Omental fat pad (tissue), 4 donors: ENCODE measurements at places on chromosomes 6 and 20.

DNA sequence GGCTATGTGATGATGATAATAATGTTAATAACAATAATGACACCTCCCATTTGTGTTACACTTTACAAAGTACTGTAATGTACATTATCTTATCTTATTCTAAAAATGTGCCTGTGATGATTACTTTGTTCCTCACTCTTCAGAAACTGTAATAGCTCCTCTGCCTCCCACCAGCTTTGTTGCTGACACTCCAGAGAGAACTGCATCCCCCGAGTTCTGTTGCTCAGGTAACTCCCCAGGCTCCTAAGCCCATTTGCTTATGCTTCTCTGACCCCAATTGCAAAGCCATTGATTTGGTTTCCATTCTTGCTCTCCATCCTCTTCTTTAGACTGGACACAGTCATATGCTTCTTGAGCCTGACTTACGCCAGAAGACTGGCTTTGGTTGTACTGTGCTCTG is 319.7 kb downstream of the EPM2A start:
- no peak for DNase-seq

GRCh38 chr6:169074526-169074925 is 179.1 kb downstream of the THBS2 start:
- no peak for DNase-seq

GRCh38 chr6:52285177-52286068 is 881 bp upstream of the MCM3 start:
- no peak for DNase-seq

DNA sequence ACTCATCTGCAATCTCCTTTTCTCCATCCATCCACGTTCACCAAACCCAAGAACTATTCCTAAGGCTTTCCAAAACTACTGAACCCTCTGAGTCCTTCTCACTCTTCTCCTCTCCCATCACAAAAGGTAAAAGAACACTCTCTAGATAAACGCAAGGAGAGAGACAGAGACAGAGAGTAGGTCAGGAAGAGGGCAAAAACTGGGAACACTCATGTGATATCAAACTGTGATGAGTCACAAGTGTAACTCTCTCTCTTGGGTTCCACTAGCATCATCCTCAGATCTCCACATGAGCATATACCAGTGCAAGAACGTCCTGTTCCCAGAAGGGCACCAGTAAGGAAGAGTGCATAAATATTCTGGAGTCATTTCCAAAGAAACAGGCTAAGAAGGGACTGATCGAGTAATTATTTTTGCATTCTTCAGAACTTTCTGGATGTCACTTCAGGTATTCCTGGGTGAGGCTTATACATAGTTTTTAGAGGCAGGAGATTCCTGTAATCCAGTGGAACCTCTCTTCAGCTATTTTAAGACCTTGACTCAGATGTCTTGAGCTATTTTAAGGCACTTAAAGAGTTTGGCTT is 47.3 kb upstream of the STXBP5 start:
- DNase-seq: no peak

- no peak for DNase-seq
These were observed 35.7 kb downstream of the TSPYL4 start for GRCh38 chr6:116218172-116218633.

DNA sequence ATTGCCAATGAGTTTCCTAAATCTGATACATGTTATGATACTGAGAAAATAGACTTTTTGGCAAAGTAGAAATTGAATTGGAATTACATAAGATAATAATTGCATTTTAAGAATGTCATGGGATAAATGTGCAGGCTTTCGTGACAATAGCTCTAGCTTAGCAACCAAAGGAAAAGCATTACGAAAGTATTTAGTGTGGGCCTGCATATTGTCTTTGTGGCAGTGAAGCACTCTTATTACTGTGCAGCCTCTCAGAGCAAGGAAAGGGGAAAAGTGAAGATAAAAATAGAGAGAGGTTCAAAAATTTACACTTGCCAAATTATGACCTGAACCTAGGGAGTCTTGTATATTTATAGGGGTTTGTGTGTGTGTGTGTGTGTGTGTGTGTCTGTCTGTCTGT is 12.6 kb upstream of the DEFB113 start:
- no peak for DNase-seq

GRCh38 chr20:44843876-44844275 is 33.5 kb upstream of the RIMS4 start:
- no peak for DNase-seq

DNA sequence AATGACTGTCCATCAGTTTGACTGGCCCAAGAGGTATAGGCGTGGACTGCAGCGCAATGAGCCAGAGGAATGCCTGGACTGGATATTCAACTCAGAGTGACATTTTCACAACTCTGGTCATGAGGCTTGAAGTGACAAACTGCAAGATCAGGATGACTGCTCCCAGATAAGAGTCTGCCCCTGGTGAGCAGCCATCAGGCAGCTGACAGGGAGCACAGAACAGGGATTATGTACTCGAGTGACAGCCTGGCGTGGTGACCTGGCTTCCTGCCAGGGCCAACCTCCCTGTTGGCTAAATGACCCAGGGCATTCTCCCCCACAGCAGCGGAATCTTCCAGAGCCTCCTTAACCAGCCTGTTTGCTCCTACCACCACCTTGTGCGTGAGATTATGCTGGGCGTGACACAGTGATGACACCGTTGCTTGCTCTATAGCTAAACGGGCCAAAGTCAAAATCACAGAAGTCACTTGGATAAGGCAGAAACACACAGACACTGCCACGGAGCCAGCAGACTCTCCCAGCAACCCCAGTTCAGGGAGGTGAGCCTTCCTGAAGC is 209.1 kb upstream of the JARID2 start:
- DNase-seq: no peak

GRCh38 chr6:44128020-44128917 is 915 bp downstream of the TMEM63B start:
- peak; percentile 50 for DNase-seq

- DNase-seq: no peak
These were observed 47.9 kb upstream of the DDR1 start for GRCh38 chr6:30836431-30836866.

DNA sequence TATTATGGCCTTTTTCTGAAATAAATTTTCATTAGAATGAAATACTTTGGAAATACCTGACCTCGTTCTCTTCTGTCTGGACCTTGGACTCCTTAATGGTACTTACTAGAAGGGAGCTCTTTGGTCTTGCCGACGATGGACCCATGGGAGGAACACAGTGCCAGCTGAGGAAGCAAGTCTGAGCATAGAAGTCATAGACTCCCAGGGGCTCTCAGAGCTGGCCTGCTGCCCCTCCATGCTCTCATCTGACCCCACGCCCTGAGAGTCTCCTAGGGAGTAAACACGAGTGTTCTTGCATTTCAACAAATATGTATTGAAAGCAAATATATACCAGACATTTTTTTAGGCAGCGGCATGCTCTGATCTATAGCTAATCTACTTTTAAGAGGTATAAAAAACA is 87.8 kb downstream of the PLEKHG1 start:
- DNase-seq: no peak

- DNase-seq: no peak
These were observed 21.8 kb downstream of the CDC5L start for GRCh38 chr6:44409207-44409794.

DNA sequence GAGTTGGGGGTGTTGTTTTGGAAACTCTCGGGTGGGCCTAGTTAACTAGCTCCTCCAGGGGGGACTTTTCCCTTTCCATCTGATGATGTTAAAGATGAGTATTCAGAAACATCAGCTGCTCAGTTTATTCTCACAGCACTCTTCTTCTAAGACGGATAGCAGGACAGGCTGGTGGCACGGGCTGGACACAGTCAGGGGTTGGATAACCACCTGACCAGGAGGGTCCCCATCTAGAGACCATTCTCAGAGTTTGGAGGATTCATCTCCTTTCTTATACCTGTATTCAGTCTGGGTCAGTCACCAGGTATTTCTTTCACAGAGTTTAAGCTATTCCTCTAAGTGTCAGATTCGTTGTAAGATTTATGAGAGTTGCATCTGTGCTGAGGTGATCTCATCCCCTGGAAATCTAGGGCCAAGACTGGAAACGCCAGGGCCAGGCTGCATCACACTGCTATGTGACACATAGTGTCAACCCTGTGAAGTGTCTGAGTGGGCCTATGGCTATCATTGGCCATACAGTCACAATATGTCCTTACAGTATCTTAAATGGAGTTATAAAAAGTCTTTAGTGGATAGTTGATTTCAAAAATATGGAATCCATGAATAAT is 111.7 kb downstream of the FAM50B start:
- DNase-seq: no peak

GRCh38 chr20:45467861-45468260 is 1.7 kb upstream of the WFDC2 start:
- DNase-seq: no peak

GRCh38 chr6:168626046-168626602 is 185.1 kb downstream of the SMOC2 start:
- DNase-seq: no peak

DNA sequence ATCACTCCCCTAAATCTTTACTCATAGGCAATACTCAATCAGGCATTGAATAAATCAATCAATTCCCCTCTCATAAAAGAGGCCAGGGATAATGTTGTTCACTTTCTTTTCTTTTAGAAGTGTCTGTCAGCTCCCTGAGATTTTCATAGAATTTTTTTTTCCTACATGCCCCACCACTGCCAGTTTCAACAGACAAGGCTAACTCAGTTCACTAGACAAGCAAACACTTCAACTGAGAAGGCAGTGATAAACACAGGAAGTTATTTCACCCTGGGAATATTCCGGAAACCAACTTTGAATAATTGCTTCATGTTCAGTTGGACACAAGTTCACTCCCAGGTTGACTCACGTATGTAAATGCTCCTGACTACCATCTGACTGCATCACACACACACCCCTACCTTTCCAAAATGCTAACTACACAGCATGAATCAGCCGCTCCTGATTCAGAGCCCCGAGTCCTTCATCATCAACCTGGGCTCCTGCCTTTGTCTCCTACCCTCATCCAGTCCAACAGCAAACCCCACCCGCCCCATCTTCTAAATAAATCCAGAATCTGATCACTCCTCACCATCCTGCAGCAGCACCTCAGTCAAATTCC is 143.9 kb downstream of the BCAS1 start:
- no peak for DNase-seq

DNA sequence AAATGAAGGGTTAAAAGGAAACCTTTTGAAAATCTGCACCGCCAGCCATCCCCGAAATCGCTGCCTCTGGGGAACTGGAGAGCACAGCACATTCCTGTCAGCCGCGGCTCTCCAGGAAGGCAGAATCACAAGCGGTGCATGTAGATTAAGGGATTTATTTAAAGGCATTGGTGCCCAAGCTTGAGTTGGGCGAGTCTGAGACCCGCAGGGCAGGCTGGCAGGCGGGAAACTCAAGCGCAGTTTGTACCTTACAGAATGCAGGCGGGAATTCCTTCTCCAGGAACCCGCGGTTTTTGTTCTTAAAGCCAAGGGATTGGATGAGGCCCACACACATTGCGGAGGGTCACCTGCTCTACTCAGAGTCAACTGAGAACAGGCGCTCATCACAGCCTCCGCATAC is 10.8 kb downstream of the GPR31 start:
- DNase-seq: no peak

- DNase-seq: no peak
These were observed 945 bp downstream of the TENT5A start for GRCh38 chr6:81751388-81752083.

DNA sequence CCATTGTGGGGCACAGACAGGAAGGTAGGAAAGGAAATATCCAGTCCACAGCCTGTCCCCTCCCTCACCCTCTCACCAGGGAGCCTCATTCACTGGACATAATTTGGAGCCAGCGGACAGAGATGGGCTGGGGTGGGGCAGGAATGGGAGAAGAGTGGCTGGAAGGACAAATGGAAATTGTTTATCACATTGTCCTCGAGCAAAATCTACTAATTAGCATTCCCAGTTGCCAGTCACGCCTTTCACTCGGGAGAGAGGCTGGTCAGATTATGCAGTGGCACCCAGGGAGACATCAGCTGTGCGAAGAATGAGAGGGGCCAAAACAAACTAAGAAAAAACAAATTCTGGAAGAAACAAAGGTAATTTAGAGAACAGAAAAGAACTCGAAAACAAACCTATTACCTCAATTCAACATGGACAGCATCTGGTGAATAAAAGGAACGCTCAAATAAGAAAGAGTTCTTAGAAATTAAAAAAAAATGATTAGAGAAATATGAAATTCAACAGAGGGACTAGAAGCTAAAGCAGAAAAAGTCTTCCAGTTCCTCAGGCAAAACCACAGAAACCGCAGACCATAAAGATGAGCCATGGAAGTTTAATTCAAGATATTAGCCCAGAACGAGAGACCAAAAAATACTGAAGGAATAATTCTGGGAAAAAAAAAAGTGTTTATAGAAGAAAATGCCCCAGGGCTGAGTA is 108.5 kb upstream of the RALGAPA2 start:
- no peak for DNase-seq

DNA sequence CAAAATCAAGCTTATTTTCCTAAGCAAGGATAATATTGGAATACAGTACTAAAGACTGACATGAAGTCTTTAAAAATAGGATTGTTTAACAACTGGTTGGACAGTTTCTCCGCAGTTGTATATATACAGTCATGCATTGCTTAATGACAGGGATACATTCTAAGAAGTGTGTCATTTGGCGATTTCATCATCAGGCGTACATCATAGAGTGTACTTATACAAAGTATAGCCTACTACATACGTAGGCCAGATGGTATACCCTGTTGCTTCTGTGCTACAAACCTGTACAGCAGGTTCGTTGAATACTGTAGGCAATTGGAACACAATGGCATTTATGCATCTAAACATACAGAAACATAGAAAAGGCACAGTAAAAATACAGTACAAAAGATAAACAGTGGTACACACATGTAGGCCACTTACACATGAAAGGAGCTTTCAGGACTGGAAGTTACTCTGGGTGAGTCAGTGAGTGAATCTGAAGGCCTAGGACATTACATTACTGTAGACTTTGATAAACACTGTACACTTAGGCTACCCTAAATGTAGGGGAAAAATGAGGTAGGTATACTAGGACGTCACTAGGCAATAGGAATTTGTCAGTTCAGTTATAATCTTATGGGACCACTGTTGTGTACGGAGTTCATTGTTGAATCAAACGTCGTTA is 20.1 kb downstream of the HECA start:
- no peak for DNase-seq

DNA sequence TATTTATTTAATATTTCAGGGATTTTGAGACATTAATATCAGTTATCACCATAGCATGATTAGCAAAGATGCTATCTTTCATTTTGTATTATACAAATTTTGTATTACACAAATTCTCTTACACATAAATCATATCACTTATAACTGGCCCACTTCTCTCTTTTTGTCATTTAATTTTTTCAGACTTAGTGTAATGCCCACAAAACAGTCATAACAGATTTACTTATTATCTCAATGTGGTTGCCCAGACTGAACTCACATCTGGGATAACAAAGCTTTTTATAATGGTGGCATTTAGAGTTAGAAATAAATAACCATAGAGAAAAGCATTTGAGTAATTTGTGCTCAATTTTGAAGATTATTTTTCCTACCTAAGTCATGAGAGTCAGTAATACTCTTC is 148.3 kb downstream of the TFAP2B start:
- no peak for DNase-seq

DNA sequence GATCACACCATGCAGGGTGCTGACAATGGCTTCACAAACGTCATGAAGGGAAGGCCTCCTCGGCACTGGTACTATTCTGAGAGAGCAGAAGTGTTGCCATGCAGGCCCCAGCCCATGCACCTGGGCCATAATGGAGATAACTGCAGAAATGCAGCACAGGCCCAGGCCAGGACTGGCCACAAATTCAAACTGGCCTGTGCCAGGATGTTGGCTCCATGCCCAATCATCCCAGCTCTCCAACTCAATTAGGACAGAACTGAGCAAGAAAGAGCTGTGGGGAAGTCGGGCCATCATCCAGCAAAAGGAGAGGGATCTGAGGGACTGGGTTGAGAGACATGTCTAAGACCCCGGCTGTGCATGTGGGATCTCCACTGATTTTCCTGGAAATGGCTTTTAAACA is 48.9 kb upstream of the SYNDIG1 start:
- DNase-seq: no peak
